PC-9 (cell line): ENCODE measurements at places on chromosomes 6 and 20. TPM values are rescaled to one million over a fixed set of nuclear protein-coding genes. Genes with fewer than 3 reads are reported as not detected.
A peak's percentile ranks its signal among the peaks of the same experiment; 100 is the strongest.

SIM1 gene
- total RNA-seq = 0.13 and 0.15 TPM in 2 replicates

KIAA1586 gene
- total RNA-seq = 7.5 and 8.6 TPM in 2 replicates

FLRT3 gene
- 0.70 and 0.95 TPM in 2 replicates for total RNA-seq

PSORS1C1 gene
- total RNA-seq = 29.2 and 34.2 TPM in 2 replicates

MEI4 gene
- total RNA-seq = not detected in 2 replicates

UBE2C gene
- total RNA-seq = 207 TPM in 2 replicates

FOXO3 gene
- total RNA-seq = 56.2 and 59.4 TPM in 2 replicates

GPX5 gene
- not detected in 2 replicates for total RNA-seq

- H3K27me3 ChIP-seq = no peaks in the 10 kb centered on the region
- H3K36me3 ChIP-seq = no peaks in the 10 kb centered on the region
- no peak for DNase-seq
- H3K4me3 ChIP-seq = no peak overlapping the region
- H3K4me1 ChIP-seq = no peaks in the 10 kb centered on the region
Observed at GRCh38 chr6:130105996-130106704, 87.8 kb downstream of the L3MBTL3 start.

GRCh38 chr6:116267836-116268588 lies 11.7 kb downstream of the TSPYL1 start:
- H3K27ac ChIP-seq = no peak overlapping the region
- peaks cover 3% of the 10 kb centered on the region for H3K36me3 ChIP-seq
- no peak overlapping the region for H3K4me3 ChIP-seq
- H3K27me3 ChIP-seq = no peaks in the 10 kb centered on the region
- peaks cover 6% of the 10 kb centered on the region; the same call in 1 of the 2 replicates for H3K4me1 ChIP-seq
- DNase-seq = no peak

DNA sequence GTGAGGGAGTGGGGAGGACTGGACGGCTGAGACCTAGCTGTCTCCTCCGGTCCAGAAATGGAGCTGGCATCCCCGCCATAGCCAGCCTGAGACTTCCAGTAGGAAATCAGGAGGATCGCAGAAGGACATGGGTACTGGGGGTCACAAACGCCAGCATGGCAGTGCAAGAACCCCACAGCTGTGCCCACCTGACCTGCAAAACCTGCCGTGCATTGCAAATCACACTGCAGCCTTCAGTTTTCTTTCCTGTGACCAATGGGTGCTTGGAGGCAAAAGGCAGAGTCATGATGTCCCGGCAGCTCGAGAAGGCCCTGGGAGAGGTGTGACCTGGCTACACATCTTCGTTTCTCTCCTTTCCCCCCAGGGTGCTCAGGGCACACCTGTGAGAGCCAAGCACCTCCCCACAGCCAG lies 23.3 kb upstream of the PHACTR3 start:
- H3K27me3 ChIP-seq = peaks cover 95% of the 10 kb centered on the region

DNA sequence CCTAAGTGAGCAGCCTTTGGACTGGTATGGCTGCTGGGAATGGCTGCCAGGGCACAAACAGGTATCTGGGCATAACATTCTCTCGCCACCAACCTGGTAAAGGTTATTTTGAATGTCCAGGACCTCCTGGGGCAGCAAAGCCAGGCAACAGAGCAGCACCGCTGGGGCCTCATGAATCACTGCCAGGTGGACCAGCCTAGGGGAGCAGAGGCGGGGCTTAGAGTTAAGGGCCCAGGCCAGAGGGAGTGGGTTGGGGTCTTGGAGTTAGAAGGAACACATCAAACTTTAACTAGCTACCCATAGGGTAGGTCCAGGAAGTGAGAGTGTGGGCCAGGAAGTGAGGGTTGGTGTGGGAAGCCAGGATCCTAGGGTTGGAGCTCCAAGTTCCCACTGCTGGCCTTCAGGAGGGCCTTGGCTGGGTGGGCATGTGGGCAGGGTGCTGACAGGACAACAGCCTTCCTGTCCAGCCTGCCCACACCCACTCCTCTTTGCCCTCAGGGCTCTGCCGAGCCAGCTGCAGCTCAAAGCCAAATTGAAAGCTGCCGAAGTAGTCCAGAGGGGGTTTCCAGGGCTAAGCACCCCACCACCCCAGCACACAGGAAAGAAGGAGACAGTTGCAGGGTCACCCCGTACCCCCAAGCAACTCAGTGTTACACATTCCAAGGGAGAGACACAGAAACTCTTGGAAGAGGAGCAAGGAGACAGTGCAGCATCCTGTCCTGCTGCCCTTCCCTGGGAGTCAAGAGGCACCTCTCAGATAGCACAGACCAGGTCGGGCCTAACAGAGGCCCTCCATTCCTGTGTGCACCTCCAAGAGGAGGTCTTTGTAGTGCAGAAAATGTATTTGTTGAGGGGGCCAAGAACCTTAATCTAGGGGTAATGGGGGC lies 2.6 kb downstream of the NFKBIE start:
- H3K4me1 ChIP-seq = peaks cover 21% of the 10 kb centered on the region
- H3K4me3 ChIP-seq = no peak overlapping the region
- no peaks in the 10 kb centered on the region for H3K27me3 ChIP-seq
- H3K36me3 ChIP-seq = no peaks in the 10 kb centered on the region
- H3K27ac ChIP-seq = no peak overlapping the region

- DNase-seq = no peak
- no peak overlapping the region for H3K4me3 ChIP-seq
- H3K4me1 ChIP-seq = no peaks in the 10 kb centered on the region
- no peaks in the 10 kb centered on the region for H3K36me3 ChIP-seq
Observed at GRCh38 chr20:17281478-17281877, 54.6 kb downstream of the PCSK2 start.

- H3K4me1 ChIP-seq = peaks cover 8% of the 10 kb centered on the region
- no peak for DNase-seq
- no peak overlapping the region for H3K4me3 ChIP-seq
- no peak overlapping the region for H3K27ac ChIP-seq
- no peaks in the 10 kb centered on the region for H3K36me3 ChIP-seq
Observed at GRCh38 chr6:74579794-74580193, 626.1 kb downstream of the COL12A1 start.

DNA sequence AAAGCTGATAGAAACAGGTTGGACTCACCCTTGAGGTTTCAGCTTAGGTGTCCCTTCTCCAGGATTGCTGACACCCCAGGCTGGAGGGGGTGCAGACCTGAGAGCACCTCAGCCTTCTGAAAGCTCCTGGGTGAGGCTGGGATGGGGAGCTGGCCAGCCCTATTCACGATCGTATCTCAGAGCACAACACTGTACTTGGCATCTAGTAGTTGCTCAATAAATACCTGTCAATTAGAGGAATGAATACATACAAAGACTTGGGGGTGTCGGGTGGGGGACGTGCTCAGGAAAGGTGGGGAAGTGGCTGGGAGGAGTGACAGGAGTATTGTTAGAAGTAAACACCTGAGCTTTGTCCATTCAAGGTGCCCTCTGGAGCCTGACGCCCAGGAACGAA lies 61.7 kb downstream of the SLC2A10 start:
- 0 out of 2 replicates have a peak, but pooled peaks cover 6% of the 10 kb centered on the region for H3K4me1 ChIP-seq
- H3K27ac ChIP-seq = no peak overlapping the region
- H3K4me3 ChIP-seq = no peak overlapping the region
- no peaks in the 10 kb centered on the region for H3K36me3 ChIP-seq
- H3K27me3 ChIP-seq = no peaks in the 10 kb centered on the region

DNA sequence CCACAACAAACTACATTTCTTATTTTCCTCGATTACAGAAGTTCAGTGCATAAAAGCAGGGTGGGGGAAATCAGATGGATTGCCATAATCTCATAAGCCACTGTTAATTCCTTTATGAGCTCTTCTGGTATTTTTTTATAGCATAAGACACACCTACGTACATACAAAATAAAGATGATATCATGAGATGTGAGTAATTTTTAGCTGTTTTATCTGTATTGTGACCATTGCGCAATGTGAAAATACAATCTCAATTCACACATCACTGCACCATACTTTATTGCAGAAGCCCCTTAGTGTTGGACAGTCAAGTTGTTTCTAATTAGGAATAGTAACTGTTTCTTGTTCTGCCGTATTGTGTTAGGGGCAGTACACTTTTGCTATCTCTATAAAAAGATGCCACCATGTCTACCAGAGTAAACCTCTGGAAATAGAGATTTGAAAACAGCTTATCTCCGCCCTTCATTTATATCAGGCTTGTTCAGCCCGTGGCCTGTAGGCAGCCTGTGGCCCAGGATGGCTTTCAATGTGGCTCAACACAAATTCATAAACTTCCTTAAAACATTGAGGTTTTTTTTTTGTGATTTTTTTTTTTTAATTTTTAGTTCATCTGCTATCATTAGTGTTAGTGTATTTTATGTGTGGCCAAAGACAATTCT lies 90.4 kb downstream of the FARS2 start:
- no peak for DNase-seq
- no peaks in the 10 kb centered on the region for H3K27me3 ChIP-seq
- H3K36me3 ChIP-seq = no peaks in the 10 kb centered on the region
- H3K4me3 ChIP-seq = no peak overlapping the region
- no peak overlapping the region for H3K27ac ChIP-seq
- no peaks in the 10 kb centered on the region for H3K4me1 ChIP-seq

DNA sequence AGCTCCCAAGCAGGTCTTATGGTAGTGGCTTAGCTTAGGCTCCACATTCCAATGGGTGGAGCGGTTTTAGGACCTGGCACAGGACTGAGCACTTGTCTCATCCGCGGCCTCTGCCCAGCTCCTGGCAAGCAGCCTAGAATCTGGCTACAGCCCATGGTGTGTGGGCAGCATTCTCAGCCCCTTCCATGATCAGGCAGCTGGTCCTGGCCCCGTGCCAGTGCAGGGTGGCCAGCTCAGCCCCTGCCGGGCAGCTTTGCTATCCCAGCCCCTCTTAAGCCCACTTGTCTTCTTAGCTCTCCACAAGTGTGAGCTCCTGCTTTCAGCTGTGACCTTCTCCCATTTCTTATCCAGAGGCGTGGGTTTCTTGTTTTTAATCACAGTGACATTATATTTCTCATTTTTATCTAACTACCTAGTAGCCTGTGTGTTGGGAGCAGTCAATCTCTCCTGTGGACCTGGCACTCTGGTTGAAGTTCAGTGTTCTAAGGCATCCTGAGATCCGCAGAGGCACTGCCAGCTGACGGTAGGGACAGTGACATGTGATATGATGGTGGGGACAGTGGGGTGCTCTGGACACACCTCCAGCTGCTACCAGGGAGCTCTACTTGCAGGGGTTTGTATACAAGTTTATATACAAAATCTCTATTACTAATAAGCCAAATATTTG lies 119.9 kb upstream of the PRND start:
- no peaks in the 10 kb centered on the region for H3K36me3 ChIP-seq
- peaks cover 31% of the 10 kb centered on the region for H3K4me1 ChIP-seq
- H3K4me3 ChIP-seq = peak overlapping the region; percentile 36
- peak overlapping the region; percentile 93 for H3K27ac ChIP-seq
- no peaks in the 10 kb centered on the region for H3K27me3 ChIP-seq
- peak; percentile 83 for DNase-seq

- peak overlapping the region; percentile 94 for H3K27ac ChIP-seq
- peaks cover 53% of the 10 kb centered on the region for H3K4me1 ChIP-seq
- no peaks in the 10 kb centered on the region for H3K27me3 ChIP-seq
- H3K36me3 ChIP-seq = peaks cover 19% of the 10 kb centered on the region
Observed at GRCh38 chr6:139376017-139376330, 1.5 kb upstream of the CITED2 start.

- H3K27ac ChIP-seq = no peak overlapping the region
- no peaks in the 10 kb centered on the region for H3K27me3 ChIP-seq
- H3K4me1 ChIP-seq = no peaks in the 10 kb centered on the region
- no peak for DNase-seq
Observed at GRCh38 chr20:23114448-23115082, 28.4 kb upstream of the CD93 start.

DNA sequence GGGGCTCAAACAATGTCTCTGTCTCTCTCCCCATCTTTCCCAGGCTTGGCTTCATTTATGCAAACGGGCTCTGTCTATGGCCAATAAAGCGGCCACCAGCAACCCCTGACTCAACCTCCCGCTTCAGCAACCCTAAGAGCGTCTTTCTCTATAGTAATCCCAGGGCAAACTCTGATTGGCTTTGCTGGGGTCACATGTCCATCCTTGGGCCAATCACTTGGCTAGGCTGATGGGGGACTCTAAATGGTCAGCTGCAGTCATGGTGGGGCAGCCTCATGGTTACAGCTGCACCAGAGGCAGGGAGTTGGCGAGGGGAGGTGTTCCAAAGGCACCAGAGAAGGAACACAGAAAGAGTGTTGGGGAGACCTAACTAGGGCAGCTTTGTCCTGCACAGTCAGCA lies 68.5 kb upstream of the BLCAP start:
- H3K27ac ChIP-seq = no peak overlapping the region
- H3K36me3 ChIP-seq = no peaks in the 10 kb centered on the region
- DNase-seq = no peak

DNA sequence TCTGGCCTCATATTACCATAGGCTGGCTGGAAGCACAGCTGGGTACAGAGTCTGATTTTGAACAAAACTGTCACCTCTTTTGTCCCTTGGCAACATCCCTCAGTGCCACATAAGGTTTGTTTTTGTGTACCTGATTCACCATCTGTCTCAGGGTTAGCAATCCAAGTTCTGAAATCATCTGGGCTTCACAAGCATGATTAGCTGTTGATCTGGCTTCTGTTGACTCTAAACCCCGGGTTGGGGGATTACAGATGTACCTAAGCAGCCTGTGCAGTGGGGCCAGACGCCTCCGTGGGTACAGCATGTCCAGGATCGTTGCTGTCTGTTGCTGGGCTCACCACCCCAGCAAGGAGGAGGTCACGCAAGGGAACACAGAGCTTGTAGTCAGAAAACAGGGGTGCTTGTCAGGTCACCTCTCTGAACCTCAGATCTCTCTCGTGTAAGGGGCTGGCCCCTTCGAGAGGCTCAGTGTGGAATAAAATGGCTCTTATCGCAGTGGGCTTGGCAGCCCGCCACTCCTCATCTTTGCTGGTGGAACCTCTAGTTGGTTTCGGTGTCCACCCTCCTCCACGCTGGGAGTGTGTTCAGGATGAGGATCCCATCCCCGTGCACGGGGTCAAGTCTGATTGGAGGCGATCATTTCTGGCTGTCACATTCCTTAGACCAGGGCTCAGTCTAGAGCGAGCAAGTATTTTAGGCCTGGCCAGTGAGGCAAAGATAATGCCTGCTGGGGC lies 39.2 kb upstream of the ZNF831 start:
- H3K4me1 ChIP-seq = no peaks in the 10 kb centered on the region
- no peaks in the 10 kb centered on the region for H3K36me3 ChIP-seq
- H3K4me3 ChIP-seq = no peak overlapping the region
- DNase-seq = no peak
- peaks cover 100% of the 10 kb centered on the region for H3K27me3 ChIP-seq
